ENCODE measurements at places on chromosomes 6 and 20. TPM values are rescaled to one million over a fixed set of nuclear protein-coding genes. Genes with fewer than 3 reads are reported as not detected.

The ZNF341 gene
- 2.9 TPM for polyA plus RNA-seq

The ZNF165 gene
- 0.48 TPM for polyA plus RNA-seq

The BCAS1 gene
- polyA plus RNA-seq, result 11.4 TPM

The PGC gene
- polyA plus RNA-seq, result not detected

The CRISP2 gene
- not detected for polyA plus RNA-seq

The NKX2-4 gene
- 0.05 TPM for polyA plus RNA-seq

The GID8 gene
- polyA plus RNA-seq, result 34.7 TPM

The FOXF2 gene
- polyA plus RNA-seq, result 0.79 TPM

The SLC22A3 gene
- 8.6 TPM for polyA plus RNA-seq

The SLC22A16 gene
- not detected for polyA plus RNA-seq

The DDO gene
- 0.08 TPM for polyA plus RNA-seq

The PRR18 gene
- polyA plus RNA-seq, result 0.69 TPM

The OR2B2 gene
- not detected for polyA plus RNA-seq

The METTL24 gene
- polyA plus RNA-seq, result 0.44 TPM

The AARS2 gene
- polyA plus RNA-seq, result 8.1 TPM

The MROH8 gene
- polyA plus RNA-seq, result 5.0 TPM

The SLPI gene
- polyA plus RNA-seq, result 0.54 TPM

The AGPAT4 gene
- polyA plus RNA-seq, result 10.8 TPM

The SEC23B gene
- 18.1 TPM for polyA plus RNA-seq

All from muscle of leg (tissue), 16 donors.